ENCODE measurements at places on chromosomes 1 and 21.

GRCh38 chr1:3983181-3983580 lies 83.1 kb upstream of the C1orf174 start:
- no peak for DNase-seq

DNA sequence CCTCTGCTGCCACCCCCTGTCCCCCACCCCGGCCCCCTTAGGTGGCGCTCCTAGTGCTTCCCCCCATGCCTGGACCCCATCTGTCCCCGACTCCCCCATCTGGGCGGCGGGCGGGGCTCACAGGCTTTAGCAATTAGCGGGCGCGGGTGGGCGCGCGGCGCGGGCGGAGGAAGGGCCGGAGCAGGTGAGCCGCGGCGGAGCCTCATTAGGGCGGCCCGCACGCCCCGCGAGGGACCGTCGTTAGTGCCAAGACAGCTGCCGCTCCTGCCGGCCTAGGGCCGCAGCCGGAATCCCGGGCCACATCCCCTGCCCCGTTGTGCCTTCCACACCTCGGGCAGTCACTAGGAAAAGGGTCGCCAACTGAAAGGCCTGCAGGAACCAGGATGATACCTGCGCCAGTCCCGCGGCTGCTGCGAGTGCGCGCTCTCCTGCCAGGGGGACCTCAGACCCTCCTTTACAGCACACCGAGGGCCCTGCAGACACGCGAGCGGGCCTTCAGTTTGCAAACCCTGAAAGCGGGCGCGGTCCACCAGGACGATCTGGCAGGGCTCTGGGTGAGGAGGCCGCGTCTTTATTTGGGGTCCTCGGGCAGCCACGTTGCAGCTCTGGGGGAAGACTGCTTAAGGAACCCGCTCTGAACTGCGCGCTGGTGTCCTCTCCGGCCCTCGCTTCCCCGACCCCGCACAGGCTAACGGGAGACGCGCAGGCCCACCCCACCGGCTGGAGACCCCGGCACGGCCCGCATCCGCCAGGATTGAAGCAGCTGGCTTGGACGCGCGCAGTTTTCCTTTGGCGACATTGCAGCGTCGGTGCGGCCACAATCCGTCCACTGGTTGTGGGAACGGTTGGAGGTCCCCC lies 7.6 kb downstream of the OLIG2 start:
- DNase-seq = no peak

- DNase-seq = no peak
These were observed 10.2 kb downstream of the SLC5A9 start for GRCh38 chr1:48232722-48233121.

DNA sequence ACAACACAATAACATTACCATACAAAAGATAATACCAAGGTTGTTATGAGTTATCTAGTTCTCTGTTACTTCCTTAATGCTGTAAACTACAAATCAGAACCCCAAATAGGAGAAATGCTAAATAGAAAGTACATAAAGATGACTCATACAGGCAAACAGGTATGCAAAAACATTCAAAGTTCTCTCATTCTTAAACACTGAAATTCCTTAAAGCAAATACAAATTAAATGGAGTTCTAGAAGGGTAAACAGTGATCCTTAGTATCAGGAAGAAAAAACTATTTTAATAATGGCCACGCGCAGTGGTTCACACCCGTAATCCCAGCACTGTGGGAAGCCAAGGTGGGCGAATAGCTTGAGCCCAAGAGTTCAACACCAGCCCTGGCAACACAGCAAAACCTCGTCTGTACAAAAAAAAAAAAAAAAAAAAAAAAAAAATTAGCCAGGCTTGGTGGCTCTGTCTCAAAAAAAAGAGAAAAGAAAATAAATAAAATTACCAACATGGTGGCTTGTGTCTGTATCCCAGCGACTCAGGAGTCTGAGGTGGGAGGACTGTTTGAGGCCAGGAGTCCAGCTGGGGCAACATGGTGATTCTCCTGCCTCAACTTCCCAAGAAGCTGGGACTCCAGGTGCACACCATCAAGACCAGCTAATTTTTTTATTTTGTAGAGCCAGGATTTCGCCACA lies 17.5 kb downstream of the FBXO42 start:
- DNase-seq = no peak

DNA sequence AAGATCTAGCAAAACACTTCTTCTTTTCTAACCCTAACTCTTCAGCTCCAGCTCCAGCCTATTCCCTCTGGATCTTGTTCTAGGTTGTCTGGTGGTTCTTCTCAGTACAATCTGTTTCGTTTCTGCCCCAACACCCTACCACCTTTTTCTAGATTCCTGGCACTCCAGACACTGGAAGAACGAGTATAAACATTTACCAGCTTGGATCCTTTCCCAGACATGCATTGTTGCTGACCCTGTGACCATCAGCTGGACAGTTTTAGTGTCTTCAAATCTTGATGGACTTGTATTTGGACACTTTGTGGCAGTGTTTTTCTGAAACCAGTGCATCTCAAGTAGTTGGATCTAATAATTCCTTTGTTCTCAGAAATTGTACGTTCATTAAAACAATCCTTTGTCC lies 30.6 kb upstream of the CACNA1E start:
- DNase-seq = no peak

- DNase-seq = no peak
These were observed 62.1 kb downstream of the B3GALT5 start for GRCh38 chr21:39674801-39675200.

GRCh38 chr1:220789532-220790147 lies 2.9 kb downstream of the MTARC1 start:
- no peak for DNase-seq

- DNase-seq = peak; percentile 29
These were observed 67.4 kb downstream of the LUZP1 start for GRCh38 chr1:23101101-23101827.

- no peak for DNase-seq
These were observed 56.3 kb upstream of the TENT5B start for GRCh38 chr1:27068922-27069321.

- peak; percentile 41 for DNase-seq
These were observed 444.2 kb downstream of the SETD4 start for GRCh38 chr21:35616090-35616489.

- peak; percentile 53 for DNase-seq
These were observed 18.2 kb upstream of the FCGR2A start for GRCh38 chr1:161486806-161487741.

- peak; percentile 59 for DNase-seq
These were observed 12.9 kb downstream of the PLA2G2F start for GRCh38 chr1:20151906-20152598.

DNA sequence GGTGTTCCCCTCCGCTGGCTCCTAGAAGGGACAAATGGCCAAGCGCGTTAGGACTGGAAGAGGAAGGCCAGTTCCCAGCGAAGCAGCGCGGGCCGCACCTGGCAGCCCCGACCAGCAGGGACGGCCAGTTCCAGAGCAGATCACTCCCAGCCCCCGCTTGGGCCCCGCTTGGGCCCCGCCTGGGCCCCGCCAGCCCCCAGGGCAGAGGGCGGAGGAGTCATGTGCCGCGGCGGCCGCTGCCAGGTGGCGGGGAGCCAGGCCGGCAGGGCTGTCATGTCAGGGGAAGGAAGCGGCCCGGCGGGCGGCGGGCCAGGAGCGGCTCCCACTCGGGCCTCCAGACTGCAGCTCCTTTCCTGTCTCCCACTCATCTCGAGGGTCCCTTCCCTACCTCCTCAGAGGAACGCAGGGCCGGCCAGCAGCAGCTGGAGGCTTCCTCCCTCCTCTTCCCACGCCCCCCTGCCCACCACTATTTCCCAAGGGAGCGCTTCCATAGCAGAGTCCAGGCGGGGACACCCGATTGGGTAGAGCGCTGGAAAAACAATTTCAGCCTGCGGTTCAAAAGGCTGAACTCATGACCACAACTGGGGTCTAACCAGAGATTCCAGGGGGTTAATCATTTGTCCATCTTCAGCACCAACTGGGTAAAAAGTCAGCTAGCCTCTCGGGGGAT lies 16.5 kb downstream of the ZNF697 start:
- peak; percentile 66 for DNase-seq

- no peak for DNase-seq
These were observed 1.1 kb upstream of the SLC2A5 start for GRCh38 chr1:9070486-9070885.

- no peak for DNase-seq
These were observed 14.1 kb downstream of the HIPK1 start for GRCh38 chr1:113943028-113943811.

DNA sequence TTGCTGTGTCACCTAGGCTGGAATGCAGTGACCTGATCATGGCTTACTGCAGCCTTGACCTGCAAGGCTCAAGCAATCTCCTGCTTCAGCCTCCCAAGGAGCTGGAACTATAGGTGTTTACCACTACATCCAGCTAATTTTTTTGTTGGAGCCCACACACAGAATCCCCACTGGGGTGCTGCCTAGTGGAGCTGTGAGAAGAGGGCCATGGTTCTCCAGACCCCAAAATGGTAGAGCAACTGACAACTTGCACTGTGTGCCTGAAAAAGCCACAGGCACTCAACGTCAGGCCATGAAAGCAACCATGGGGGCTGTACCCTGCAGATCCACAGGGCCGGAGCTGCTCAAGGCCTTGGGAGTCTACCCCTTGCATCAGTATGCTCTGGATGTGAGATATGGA lies 39.1 kb upstream of the PTPRC start:
- no peak for DNase-seq

DNA sequence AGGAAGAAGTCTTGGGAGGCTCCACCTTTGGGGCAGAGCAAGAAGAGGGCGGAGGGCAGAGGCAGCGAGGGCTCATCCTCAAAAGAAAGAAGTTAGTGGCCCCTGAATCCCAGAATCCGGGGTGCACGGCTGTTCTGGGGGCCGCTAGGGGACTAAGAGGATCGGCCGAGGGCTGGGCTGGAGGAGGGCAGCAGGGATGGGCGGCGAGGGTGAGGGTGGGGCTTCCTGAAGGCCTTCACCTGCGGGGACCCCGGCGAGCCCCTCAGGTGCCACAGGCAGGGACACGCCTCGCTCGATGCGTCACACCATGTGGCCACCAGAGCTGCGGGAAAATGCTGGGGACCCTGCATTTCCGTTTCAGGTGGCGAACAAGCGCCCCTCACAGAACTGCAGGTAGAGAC lies 23.9 kb downstream of the COL6A1 start:
- no peak for DNase-seq

GRCh38 chr1:160366731-160367515 lies at the start of gene NHLH1:
NHLH1 (plus strand) TSS chr1:160367071; CDS start chr1:160370732, 3,661 bp downstream.
- no peak for DNase-seq

DNA sequence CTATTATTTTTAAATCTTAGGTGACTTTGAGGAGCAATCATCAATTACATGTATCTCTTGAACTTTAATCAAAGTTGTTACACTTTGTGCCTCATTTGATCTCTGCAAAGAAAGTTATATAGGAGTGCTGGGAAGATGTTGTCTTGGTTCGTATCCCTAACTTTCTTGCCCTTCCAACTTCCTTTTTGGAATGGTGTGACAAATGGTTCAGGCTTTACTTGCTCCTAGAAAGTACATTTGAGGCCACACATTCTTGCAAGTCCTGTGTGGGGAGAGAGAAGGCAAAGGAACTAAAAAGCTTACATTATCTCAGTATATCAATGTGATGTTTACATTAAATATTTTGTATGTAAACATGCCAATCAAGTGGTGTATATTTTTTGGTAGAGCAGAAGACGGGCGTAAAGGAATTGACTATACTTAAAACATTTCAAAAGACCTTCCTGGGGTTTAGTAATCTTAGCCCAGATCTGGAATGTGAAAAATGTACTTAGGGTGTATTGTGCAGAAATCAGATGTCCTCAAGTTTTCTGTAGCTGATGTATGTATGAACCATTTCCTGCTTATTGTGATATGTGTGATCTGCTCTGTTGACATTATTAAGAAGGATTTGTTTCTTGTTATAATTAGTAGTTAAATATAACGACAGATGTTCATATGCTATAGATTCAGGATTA lies 59.2 kb downstream of the USP25 start:
- peak; percentile 15 for DNase-seq

DNA sequence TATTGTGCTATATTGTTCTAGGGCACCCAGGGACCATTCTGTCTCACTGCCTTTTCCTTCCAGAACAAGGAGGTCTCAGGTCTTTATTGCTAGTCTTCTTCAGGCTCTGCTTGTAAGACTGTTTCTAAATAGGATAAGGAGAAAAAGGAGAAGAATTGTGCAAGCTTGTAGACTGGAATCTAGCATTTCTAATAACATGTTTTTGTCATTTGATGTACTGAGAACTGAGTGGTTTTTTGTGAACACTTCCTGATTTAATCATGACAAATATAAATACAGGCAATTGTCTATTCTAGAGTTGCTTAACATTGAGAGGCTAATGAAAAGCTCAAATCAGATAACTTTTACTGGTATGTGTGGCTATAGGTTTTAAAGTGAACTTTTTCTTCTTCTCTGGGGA lies 77.6 kb downstream of the CLIC4 start:
- no peak for DNase-seq

GRCh38 chr1:39696448-39696847 lies 5.2 kb upstream of the HPCAL4 start:
- no peak for DNase-seq

DNA sequence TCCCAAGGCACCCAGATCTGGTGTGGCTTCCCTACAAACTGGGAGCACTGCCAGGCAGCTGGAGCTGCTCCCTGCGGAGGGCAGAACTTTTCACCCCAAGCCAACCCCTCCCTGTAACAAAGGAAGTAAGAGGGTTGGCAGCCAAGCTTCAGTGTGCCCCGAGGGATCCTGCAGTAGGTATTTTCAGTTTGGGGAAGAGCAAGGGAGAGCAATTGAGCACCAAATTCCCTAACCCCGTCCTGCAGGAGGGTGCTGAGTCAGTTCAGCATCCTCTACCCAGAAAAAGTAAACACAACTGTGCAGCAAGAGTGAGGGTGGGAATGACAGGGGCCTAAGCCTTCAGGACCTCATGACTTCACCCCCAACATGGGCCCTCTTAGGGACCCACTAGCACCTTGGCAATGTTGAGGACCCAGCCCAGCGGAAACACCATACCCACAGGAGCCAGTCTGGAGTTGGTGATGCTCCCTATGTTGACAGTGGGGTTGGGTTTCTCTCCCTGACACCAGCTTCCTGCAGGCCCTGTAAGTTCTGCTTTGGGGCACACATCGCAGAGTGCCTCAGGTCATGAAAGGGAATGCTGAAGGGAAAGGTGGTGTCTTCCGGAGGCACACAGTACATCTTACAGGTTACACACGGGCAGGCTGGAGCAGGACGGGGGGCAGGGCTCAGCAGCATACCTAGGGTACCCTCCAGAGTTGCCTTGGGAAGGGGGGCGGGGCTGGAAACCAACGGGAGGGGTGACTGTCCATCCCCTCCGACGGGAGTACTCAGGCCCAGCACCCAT lies 14.8 kb downstream of the SH3BP5L start:
- DNase-seq = peak; percentile 8

GRCh38 chr1:36583980-36584782 lies 101.5 kb upstream of the CSF3R start:
- DNase-seq = no peak

GRCh38 chr1:223087291-223088255 lies 55.5 kb downstream of the TLR5 start:
- DNase-seq = no peak

- DNase-seq = no peak
These were observed 112.5 kb downstream of the ZC3H11B start for GRCh38 chr1:219500327-219500897.
